ENCODE measurements at places on chromosomes 3 and 15.

GRCh38 chr15:79370716-79371115 is 59.8 kb downstream of the TMED3 start:
- DNase-seq: no peak

DNA sequence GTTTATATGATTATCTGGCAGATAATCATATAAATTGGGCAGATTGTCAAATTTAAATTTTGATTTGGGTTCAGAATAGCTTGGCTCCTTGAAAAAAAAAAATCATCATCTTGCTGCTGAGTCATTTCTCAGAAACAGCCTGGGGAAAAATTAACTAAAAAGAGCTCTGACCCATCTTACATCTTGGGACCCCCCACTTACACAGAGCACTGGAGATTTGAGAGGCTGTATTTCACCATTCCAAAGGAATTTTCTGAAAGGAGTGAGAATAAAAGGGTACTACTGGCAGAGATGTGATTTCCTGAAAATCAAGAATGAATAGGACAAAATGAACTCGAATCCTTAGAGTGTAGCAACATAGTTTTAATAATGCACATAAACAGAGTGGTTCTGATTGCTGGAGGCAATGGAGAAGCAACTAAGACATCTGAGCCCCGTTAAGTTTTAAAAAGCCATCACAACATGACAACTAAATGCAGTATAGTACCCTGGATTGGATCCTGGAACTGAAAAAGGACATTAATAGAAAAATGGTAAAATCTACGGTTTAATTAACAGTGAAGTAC is 97.5 kb downstream of the RFTN1 start:
- DNase-seq: no peak

GRCh38 chr3:114892131-114892879 is 254.8 kb downstream of the ZBTB20 start:
- DNase-seq: no peak

GRCh38 chr3:191324936-191325335 is 4.3 kb upstream of the CCDC50 start:
- DNase-seq: no peak

DNA sequence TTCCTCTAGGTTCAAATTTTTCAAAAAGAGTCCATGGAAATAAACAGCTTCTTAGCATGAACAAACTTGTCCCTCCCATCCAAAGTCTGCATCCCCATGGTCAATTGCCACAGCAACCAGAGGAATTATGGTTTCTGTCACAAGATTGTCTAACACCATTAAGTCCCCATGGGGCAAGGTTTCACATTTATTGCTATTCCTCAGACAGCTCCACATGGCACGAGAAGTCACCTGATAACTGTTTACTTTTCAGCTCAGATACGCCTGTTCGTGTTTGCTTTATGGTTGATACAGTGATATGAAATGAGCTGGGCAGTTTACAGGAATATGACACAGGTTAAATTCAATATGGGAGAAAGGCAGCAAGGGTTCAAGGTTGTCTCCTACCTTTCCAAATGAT is 37.9 kb upstream of the MUC13 start:
- no peak for DNase-seq

GRCh38 chr3:58383904-58384303 is 49.7 kb downstream of the PDHB start:
- DNase-seq: no peak

DNA sequence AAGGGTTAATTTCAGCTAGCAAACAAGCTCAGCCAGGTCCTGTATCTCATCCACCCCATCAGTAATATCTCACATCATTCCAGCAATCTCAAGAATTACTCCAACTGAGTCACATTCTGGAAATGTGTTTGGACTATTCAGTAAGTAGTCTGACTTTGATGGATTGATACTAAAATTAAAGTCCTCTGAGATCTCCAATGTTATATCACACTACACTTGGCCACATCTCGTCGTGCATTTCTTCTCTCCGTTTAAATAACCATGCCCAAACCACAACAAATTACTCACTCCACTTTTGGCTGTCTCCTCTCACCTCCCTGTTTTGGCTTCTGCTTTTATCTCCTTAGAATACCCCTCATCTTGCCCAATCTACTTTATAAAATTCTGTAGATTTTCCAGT is 292.2 kb downstream of the PYDC2 start:
- DNase-seq: no peak

- DNase-seq: no peak
These were observed 114.9 kb upstream of the MEF2A start for GRCh38 chr15:99450896-99451358.

GRCh38 chr3:190258634-190259033 is 63.6 kb downstream of the CLDN1 start:
- DNase-seq: peak; percentile 33

DNA sequence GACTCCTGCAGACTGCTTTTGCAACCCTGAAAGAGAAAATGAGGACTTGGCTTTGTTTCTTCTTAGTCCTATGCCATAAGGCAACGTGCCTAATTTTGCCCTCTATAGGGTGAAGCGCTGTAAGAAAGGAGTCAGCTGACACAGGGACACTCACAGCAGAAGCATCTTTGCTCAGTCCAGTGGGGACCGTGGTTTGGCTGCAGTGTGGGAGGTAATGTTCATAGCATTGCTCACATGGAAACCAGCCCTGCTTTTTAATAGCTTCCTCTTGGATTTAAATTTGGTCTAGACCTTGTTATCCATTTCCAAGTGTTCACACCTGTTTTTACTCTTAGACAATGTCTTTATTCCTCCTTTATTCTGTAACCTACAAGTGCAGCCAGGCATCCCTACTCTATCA is 1032.1 kb downstream of the NTRK3 start:
- no peak for DNase-seq

- DNase-seq: no peak
These were observed 28.7 kb downstream of the TRIM69 start for GRCh38 chr15:44765036-44765435.

DNA sequence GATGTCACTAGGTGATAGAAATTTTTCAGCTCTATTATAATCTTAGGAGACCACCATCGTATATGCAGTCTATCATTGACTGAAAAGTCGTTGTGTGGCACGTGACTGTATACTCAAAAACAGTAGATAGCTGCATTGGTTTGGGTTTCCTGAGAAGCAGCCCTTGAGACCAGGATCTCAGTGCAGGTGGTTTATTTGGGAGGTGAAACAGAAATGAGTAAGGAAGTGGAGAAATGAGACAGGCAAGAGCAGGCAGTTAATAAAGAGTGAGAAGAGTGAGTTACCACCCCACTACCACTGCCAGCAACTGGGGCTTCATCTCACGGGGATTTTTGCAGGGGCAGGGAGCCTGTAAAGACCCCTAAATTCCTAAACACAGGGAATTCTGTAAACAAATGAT is 221.0 kb downstream of the SHQ1 start:
- DNase-seq: no peak

DNA sequence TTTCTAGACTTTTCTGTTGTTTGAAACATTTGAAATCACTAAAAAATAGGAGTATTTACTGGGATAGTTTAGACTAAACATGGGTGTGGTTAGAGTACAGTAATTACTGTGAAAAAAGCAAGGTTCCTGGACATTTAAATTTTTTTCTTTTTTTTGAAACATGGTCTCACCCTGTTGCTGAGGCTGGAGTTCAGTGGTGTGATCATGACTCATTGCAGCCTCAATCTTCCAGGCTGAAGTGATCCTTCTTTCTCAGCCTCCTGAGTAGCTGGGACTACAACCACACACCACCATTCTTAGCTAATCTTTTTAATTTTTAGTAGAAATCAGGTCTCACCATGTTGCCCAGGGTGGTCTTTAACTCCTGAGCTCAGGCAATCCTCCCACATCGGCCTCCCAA is 20.4 kb upstream of the CELF6 start:
- no peak for DNase-seq

DNA sequence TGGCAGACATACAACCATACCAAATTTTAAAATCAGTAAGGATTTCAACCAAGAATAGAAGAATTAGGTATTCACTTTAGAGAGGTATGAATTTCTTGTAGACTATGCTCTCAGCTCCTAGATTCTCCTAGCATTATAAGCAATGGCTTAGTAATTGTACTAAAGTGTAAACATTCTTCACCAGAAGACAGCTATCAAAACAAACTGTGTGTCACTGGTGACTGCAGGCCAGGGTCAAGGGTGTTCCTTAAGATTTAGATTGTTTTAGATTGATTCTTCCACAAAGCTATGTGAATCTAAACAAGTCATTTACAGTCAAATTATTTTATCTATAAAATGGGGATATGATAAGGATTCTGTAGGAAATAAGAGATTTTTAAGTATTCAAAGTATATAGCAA is 23.1 kb upstream of the GP5 start:
- DNase-seq: no peak

- no peak for DNase-seq
These were observed 119.4 kb upstream of the SAMMSON start for GRCh38 chr3:69880069-69880640.

DNA sequence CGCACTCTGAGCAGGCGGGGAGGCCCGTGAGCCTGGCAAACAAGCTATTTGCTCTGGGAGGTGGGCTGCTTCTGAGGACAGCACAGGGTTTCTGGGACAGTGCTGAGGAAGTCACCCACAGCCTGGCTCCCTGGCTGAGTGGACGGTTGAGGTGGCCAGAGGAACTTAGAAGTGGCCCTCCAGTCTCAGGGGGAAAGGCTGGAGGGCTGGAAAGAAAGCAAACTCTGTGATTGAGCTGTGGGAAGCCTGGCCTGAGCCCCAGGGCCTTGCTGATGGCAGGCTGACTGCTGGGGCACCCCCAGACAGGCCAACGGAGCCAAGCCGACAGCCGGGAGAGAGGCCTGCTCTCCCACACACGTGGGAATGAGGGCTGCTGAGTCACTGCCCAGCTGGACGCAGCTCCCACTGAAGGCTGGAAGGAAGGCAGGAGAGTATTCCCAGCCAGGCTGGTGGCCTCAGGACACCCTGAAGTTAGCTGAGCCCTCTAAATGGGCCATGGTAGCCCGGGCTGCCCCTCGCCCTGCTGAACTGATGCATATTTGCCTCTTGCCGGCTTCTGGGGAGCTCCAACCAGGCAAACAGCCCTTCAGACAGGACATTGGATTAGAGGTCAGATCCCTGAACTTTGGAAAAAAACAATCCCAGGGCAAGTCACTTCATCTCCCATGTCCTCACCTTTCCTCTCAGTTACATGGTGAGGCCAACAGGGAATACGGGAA is 98.0 kb upstream of the TLE3 start:
- no peak for DNase-seq

- DNase-seq: no peak
These were observed 369.8 kb downstream of the SV2B start for GRCh38 chr15:91469632-91470567.

- DNase-seq: no peak
These were observed 42.5 kb upstream of the ABHD10 start for GRCh38 chr3:111936191-111936841.

DNA sequence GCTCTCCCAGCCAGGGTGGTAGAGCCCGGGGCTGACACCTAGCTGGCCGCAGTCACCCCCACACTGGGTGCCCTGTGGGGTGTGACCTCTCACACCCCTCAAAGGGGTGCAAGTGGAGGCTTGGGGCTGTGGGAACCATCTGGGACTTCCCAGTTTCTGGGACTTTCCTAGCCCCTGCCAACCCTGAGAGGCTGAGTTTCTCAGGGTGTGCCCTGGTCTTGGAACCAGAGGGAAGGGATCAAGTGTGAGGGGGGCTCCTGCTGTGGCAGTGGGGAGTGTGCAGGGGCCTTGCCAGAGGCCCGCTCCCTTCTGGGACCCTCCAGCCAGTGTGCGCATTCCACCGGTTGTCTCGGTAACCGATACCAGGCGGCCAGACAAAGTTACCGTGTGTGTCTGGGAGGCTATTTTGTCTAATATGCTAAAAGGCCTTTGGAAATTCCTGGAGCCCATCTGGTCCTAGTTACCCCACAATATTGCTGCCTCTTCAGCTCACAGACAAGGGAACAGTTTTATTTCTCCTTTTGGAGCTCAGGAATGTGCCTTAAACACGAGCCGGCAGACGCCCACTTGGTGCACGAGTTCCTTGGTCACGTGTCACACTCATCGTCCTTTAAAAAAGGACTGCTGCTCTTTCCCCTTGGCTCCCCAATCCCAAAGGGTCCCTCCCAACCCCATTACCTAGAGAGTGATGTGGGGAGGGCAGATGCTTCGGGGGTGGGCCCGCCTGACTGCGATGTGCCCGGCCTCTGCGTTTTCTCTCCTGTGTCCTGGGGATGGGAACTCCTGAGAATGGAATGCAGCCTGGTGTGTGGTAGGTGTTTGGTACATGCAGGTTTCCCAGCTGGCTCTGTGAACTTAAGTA is 33.2 kb downstream of the HDAC11 start:
- no peak for DNase-seq

DNA sequence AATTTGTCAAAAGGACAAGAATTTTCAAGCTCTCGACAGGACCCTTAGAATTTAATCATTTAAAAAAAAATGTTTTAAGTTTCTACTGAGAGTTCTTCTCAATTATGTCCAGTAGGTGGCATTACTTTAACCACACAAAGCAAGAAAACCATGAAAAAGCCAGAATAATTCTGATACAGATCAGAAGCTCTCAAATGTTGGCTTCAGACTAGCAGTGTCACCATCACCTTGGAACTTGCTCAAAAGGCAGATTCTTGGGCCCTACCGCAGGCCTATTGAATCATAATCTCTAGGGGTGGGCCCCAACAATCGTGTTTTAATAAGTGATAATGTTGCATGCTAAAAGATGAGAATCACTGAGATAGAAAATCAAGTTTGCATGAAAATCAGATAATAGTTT is 99.5 kb upstream of the KCNMB2 start:
- no peak for DNase-seq

GRCh38 chr3:128353361-128353965 is 113.2 kb downstream of the DNAJB8 start:
- DNase-seq: no peak

GRCh38 chr15:97140216-97140615 is 809.7 kb downstream of the NR2F2 start:
- peak; percentile 9 for DNase-seq

DNA sequence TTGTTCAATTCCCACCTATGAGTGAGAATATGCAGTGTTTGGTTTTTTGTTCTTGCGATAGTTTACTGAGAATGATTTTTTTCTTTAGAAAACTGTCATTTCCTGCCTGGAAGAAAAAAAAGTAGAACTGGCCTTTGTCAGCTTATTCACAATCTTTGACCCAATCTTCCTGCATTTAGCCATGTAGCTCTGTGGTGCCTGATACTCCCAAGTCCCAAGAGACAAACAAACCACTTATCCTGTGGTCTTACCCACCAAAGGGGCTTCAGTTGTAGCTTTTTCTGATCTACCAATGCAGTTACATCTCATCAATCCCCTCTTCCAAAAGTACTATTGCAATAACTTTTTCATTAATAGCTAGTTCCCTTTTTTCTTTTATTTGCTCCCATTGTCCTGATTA is 444.6 kb downstream of the GRM7 start:
- no peak for DNase-seq

DNA sequence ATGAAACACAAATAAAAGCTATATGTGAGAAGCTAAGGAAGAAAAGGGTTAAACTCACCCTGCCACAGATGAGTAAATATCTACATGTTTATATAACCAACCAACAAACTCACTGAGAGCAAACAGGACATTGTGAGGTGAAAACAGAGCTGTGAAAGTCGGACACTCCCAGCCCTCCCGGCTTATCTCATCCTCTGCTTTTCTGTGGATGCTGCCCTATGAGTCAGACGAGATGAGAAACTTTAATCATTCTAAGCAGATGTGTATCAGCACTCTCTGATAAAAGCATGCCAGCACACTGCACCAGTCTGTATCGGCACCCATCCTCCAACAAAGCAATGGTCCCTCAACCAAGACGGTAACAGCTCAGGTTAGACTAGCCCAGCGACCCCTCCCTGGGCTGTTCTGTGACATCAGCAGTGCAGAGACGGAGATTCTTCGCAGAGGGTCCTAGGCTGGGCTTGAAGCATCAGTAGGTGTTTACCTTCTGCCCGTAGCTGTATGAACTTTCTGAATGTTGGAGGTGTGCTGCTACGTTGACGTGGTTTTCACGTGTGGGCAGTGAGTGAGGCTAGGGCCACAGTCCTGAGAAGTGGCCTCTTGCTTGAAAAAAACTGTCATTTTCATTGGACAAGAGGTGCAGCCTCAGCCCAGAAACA is 119.8 kb upstream of the ALDH1A3 start:
- DNase-seq: no peak
